ENCODE measurements at places on chromosomes 5 and 9.
A peak's percentile ranks its signal among the peaks of the same experiment; 100 is the strongest.

DNA sequence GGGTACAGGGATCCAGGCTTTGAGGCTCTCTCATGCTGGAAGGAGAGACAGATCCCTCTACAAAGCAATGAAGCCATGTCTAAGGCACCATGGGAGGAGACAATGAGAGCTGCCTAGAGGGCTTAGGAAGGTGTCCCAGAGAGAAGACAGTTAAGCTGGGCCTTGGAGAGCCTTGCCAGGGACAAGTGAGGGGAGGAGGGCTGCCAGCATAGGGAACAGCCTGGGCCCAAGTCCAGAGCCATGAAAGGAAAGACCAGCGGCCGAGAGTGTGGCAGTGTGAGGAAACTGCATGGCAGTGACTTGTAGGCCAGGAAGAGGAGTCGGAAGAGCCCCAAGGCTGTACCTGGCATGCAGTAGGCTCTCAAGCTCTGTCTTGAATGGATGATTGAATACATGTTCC is 88.5 kb downstream of the PSD2 start:
- no peak for DNase-seq

DNA sequence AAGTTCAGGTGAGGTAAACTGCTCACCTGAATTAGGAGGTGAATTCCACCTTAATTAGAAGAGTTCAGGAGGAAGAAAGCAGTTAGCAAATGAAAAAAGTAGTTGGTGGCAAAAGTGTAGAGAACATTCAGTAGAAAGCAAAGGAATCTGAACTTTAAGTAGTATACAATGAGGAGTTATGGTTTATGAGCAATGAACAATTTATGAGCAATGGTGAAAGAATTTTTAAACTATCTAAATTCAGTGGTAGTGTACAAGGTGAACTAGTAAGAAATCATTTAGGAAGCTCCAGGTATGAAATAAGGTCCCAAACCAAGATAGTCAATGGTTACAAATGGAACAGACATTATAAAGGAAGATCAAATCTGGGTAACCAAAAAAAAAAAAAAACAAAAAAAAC is 3.1 kb downstream of the CETN3 start:
- DNase-seq = no peak

- DNase-seq = no peak
These were observed at the start of gene NEURL1B for GRCh38 chr5:172640822-172641358. NEURL1B (plus strand) TSS chr5:172641263; CDS start chr5:172641407, 144 bp downstream.

DNA sequence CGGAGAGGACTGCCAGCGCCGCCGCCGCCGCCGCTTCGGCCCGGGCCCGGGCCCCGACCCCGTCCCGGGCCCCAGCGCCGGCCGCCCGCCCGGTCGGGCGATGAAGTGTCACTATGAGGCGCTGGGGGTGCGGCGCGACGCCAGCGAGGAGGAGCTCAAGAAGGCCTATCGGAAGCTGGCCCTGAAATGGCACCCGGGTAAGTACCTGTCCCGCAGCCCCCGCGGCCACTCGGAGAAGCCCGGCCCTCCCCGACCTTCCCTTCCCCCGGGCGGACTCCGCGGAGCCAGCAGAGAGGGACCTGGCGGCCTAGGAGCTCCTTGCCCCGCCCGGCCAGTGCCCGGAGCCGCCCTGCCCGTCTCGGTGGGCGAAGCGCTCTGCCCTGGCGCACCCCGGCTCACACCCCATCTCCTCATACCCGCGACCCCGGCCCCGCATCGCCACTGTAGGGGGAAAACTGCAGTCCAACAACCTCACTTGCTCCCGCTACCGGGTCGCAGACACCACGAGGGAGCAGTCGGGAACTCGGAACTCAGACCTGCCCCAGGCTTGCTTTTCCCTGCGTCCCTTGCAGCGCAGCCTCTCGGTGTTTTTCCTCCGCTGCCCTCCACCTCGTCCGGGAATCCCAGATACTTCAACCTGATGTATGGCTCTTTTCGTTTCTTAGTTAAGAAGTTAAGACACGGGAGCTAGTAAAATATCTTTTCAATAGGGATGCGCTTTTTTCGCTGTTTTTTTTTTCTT is 532 bp downstream of the DNAJC21 start:
- DNase-seq = peak; percentile 46

GRCh38 chr5:11596657-11597071 is 307.6 kb downstream of the CTNND2 start:
- no peak for DNase-seq

DNA sequence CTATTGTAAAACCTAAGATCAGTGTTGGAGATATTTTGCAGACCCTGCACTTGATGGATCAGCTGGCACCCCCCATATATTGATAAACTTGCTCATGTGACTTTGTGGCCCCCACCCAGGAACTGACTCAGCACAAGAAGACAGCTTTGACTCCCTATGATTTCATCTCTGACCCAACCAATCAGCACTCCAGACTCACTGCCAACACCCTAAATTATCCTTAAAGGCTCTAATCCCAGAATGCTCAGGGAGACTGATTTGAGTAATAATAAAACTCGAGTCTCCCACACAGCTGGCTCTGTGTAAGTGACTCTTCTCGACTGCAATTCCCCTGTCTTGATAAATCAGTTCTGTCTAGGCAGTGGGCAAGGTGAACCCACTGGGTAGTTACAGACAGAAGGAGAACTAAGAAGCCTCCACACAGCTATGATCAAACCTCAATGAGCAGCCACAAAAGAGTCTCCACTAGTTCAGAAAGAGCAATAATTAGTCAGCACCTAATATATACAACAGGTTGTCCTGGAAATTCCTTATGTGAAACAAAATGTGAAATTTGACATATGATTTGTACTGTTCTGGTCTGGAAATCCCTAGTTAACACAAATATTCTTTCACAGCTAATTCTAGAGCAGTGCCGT is 52.2 kb downstream of the ACTL7B start:
- DNase-seq = no peak

GRCh38 chr9:116933251-116933650 is 246.1 kb downstream of the TRIM32 start:
- no peak for DNase-seq

Measured in stimulated activated CD4-positive, alpha-beta T cell treated with anti-CD3 and anti-CD28 coated beads, TNF-alpha, amount 100 ng/mL, for 1 hour (primary cell).